ENCODE measurements at places on chromosomes 12 and 14.

DNA sequence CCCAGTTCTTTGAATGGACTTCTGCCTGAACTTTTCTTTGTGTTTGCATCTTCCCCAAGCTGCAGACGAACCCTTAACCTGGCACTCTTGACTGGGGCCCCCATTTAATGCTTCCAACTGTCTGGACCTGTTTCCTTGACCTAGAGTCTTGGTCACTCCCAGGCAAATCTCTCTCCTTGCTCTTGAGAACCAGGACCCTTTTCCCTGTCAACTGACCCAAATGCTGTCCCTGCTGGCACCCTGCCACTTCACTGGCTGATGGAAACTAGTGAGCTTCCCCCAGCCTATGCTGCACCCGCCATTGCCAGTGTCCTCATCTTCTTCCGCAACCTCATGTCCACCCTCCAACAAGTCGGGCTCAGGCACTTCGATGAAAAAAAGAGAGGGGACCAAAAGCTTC, 79.5 kb downstream of the PRIMA1 start:
- no peak for DNase-seq

DNA sequence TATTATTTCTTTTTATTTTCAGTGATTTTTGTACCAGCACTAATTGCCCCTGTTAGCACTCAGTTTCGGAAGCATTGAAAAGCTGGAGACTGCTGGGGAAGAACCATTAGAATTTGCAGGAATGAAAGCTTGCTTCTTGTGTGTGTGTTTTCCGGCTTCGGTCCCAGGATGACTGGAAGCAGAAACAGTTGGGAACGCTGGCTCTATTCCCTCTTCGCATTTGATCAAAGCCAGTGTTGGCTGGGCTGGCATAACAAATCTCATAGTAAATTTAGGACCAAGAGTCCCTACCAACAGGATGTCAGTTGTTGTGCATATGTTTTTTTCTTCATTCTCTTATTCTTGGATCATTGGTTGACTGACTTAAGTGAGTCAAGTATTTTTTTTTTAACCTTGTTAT, 53.6 kb upstream of the TRAF3 start:
- no peak for DNase-seq

GRCh38 chr12:11929714-11930113, 141.0 kb upstream of the BCL2L14 start:
- no peak for DNase-seq

DNA sequence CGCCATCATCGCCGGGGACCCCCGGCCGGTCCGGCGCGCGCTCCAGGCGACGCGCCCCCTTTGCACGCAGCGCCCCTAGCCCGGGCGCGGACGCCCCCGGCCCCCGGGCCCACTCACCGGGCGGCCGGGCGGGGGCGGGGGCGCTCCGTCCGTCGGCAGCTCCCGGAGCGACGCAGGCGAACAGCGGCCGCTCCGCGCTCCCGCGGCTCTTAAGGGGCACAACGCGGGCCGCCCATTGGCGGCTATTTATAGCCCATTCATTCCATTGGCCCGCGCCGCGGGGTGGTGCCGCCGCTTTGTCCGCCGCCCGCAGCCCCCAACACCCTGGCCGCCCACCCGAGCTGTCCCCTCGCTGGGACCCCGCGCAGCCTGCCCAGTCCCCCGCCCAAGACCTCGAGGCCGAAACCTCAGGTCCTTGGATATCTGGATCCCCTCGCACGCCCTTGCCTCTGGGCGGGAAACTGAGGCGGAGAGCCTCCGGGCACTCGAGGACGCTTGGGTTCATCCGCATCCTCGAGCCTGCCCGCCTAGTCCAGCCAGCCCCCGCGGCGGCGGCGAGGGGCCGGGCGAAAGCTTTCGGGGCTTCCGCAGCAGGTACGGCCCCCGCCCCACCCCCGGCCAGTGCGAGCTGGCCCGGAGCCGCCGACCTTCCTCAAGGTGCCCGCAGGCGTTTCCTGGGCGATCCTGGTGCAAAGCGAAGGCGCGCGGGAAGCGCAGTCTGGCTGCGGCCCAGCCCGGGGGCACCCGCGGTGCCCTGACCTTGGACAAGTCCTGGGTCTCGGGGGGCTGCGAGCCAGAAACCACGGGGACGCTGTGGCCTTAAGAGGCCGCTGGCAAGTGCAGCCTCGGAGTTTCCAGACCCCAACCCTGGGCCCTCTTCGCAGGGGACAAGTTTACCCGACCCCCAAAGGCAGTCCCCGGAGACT, at the start of gene CKB:
CKB (minus strand) TSS at position 182 of the 926 bp plus-strand sequence. CDS start 337 bp downstream, outside the sequence.
- DNase-seq = peak; percentile 93

DNA sequence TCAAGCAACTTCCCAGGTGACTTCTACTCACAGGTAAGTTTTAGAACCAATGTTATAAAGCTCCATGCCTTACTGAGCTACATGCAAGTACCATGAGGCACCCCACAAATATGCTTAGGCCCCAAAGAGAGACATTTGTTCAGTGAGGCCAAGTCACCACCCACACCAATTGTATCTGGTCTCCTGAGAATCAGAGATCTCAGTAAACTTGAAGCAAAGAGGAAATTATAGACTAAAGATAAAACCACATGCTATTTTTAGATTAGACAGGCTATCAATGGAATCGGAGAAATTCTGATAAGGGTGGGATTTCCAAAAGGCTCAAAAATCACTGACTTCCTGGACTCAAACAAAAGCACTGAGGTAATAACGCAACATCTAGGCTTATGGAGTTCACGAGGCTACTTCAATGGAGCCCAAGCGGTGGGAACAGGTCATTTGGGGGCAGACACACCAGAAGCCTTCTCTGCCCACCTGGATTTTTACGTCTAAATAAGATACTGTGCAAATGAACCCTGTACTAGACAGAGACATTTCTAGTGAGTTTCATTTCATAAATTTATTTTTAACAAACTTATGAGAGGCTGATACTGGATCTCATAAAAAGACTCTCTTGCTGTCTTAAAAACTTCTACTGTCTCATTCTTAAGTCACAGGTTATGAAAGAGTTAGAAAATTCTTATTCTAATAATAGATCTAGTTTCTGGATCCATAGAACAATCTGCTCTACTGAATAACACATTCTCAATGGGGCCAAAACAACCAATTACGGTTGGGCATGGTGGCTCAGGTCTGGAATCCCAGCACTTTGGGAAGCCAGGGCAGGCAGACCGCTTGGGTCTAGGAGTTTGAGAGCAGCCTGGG, 7.7 kb downstream of the SLC15A4 start:
- no peak for DNase-seq

DNA sequence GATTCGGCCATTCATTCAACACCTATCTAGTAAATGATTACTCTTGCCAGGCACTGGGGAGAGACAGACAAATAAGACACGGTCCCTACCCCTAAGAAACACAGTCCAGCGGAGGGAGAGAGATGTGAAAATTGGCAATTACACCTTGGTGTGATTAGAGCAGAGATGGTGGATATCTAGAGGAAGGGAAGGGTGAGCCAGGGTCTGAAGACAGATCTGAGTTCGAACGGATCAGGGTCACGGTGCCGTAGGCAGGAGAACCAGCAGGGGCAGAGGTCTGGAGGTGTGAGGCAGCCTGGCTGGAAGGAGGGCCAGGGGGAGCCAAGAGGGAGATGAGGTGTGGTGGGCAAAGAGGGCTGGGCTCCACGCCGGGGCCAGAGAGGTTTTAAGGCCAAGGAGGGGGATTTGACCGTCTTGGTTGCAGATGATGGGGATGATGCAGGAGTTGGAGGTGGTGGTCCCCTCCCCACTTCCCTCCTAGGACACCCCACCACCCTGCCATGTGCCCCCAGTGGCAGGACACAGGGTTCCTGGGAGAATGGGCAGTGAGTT, 27.1 kb downstream of the FAM222A start:
- no peak for DNase-seq

- DNase-seq = no peak
Measured at GRCh38 chr14:71341156-71341555, 433.9 kb downstream of the PCNX1 start.

- no peak for DNase-seq
Measured at GRCh38 chr12:4858386-4858785, 51.3 kb upstream of the KCNA1 start.

DNA sequence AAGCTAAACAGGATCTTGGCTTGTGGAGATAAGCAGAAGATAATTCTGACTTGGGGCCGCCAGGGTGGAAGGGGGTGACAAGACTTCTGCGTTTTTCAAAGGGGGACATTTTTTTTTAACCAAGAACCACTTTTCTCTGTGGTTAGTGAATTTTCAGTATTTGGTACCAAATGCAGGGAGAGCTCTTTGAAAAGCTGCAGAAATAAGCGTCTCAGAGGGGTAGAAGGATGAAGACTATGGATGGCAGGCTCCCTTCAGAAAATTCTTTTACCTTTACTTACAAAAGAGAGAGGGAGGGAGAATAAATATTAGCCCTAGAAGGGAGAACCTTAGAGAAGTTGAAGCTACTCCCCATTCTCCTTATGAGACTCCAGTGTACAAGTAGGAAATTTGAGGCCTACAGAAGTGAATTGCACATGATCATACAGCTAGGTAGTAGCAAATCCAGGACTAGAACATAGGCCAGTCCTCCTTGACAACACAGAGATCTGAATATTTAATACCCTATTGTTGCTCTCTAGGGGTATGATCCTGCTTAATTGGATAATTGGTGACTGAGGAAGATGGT, 840 bp downstream of the MRPL52 start:
- no peak for DNase-seq
